ENCODE measurements at places on chromosomes 2 and 18.

DNA sequence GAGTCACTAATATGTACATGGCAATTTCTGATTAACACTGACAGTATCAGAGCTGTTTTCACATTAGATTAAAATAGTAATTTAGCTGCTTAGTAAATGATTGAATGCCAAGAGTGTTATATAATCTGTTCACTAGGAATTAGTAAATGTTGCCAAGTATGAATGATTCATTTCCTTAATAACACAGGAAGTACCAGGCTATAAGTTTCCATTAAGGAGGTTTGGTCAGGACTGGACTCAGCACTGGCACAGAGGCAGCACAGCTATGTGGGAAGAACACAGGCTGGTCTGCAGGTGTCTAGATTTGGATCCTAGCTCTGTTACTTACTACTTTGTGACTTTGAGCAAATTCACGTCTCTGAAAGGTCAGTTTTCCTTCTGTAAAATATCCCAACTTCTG, 97.2 kb downstream of the TDRD15 start:
- H3K4me1 ChIP-seq, result no peaks in the 10 kb centered on the region
- no peak overlapping the region for H3K4me3 ChIP-seq
- no peaks in the 10 kb centered on the region for H3K36me3 ChIP-seq

DNA sequence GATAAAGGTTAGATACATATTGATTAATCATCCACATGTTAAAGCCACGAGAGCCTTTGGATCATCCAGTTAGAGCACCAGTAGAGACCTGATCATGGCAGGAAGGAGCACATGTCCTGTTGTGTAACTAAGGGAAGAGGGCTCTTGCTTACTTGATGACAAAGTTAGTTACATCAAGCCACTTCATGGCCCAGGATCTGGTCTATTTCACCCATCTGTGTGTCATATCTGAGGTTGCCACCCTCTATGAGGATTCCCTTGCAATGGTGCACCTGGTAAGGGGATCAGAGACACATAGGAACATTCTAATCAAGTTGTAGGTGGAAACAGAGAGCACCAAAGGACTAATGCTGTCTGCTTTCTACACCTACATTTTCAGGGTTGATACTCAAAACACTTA, 6.7 kb downstream of the ANKAR start:
- peaks cover 2% of the 10 kb centered on the region for H3K36me3 ChIP-seq
- DNase-seq, result no peak
- no peaks in the 10 kb centered on the region for H3K27me3 ChIP-seq
- H3K4me3 ChIP-seq, result no peak overlapping the region
- H3K4me1 ChIP-seq, result 0 out of 2 replicates have a peak, but pooled peaks cover 3% of the 10 kb centered on the region
- H3K27ac ChIP-seq, result no peak overlapping the region

- H3K27me3 ChIP-seq, result no peaks in the 10 kb centered on the region
- H3K36me3 ChIP-seq, result no peaks in the 10 kb centered on the region
- no peak overlapping the region for H3K27ac ChIP-seq
- no peak overlapping the region for H3K4me3 ChIP-seq
- DNase-seq, result no peak
Measured at GRCh38 chr2:85846411-85846810, 42.4 kb downstream of the ST3GAL5 start.

DNA sequence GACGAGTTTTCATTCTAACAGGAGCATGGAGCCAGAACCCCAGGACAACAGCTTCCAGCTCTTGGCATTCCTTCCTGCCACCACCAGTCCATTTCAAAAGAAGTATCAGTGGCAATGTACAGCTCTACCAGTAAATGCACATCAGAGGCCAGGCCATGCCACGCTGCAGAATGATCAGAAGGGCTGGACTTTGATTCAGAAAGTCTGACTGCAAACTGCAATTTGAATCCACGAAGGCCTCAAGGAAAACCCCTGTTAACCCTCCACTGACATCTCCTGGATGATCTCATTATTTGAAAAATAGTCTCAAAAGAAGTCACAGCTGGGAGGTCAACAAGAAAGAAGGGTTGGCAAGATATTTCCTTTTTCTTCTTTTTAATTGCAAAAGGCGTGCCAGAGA, 119.2 kb downstream of the MYO5B start:
- peaks cover 9% of the 10 kb centered on the region for H3K4me1 ChIP-seq
- H3K27ac ChIP-seq, result no peak overlapping the region

DNA sequence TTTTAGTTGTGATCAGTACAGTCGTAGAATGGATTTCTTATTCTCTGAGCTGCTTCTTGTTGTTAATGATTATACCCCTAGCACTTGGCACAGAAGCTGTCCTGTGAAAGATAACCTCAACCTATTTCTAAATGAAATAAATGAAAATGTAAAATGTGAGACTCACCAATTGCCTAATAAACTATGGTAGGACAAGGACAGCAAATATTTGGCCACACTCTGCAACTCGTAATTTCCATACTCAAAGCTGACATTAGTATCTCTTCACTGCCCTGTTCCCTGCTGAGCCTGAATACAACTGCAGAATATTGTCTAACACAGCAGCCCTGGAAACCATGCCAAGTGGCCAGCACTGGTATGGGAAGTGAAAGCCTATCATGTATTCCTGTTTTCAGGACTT, 34.5 kb downstream of the TMEM182 start:
- H3K4me3 ChIP-seq, result no peak overlapping the region
- no peaks in the 10 kb centered on the region for H3K27me3 ChIP-seq
- no peak overlapping the region for H3K27ac ChIP-seq
- no peak for DNase-seq
- H3K4me1 ChIP-seq, result 0 out of 2 replicates have a peak, but pooled peaks cover 3% of the 10 kb centered on the region

DNA sequence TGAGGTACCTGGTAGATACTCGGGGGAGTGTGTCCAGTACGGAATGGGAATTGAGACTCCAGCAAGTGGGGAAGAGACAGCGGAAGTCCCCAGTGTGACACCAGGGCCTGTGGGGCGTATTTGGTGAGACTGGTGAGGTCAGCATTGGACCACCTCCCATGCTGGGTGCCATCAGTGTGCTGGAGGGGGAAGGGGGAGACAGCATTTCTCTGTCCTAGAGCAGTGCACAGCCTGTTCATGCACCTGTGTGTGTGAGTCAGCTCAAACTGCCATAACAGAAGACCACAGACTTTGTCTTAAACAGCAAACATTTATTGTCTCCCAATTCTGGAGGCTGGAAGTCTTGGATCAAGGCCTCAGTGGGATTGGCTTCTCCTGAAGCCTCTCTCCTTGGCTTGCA, 301.8 kb downstream of the GBX2 start:
- H3K4me3 ChIP-seq, result no peak overlapping the region
- no peaks in the 10 kb centered on the region for H3K36me3 ChIP-seq
- DNase-seq, result no peak
- H3K27ac ChIP-seq, result 0 out of 2 replicates have a peak overlapping the region, but pooled peaks have one; percentile 52

DNA sequence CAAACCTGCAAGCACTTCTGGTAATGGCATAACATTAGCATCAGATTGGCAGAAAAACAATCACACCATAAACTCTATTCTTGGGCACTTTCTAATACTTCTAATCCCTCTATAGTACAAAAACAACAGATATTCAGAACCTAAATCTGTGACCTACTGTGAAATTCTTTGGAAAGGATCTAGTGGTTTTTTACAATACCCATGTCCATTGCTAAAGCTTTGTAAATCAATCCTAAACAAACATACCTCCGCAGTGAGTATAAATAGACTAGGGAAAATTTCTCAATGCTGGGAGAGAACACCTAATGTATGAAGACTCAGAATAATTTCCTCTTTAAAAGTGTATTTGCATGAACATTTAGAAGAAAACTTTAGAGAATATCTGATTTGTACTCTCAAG, 1098.5 kb upstream of the DDX18 start:
- no peak overlapping the region for H3K4me3 ChIP-seq
- no peaks in the 10 kb centered on the region for H3K27me3 ChIP-seq
- no peaks in the 10 kb centered on the region for H3K36me3 ChIP-seq
- no peaks in the 10 kb centered on the region for H3K4me1 ChIP-seq
- H3K27ac ChIP-seq, result no peak overlapping the region

DNA sequence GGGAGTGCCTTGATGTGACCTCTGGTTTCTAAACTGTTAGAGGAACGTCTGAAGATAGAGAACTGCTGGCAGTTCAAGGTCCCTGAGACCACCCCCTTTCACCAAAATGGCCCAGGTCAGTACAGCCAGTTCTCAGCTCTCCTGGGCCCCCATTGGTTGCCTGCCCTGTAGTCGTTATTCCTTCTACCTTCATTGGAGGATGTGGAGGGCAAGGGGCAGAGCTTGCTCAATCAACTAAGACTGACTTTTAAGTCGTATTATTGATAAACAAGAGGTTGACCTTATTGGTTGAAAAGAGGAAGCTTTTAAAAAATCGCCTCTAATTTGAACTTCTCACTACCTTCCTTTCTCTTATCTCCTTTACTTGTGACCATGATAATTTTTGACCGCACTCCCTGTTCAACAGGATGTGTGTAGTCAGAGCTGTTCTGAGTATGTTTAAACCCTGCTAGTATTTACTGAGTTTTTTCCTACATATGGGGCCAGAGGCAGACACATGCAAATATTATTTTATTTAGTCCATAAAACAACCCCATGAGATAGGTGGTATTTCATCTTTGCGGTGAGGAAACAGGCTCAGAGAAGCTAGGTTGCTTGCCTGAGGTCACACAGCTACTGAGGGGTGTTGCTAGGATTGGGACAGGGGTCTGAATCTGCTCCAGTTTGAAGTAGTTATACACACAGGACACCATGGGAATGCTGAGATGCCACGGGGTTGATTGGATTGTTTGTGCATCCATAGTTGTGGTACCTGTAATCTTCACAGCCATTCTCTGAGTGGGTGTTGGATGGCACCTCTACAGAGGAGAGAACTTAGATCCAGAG, 65.9 kb downstream of the TMEM247 start:
- peaks cover 3% of the 10 kb centered on the region for H3K4me1 ChIP-seq
- no peaks in the 10 kb centered on the region for H3K36me3 ChIP-seq
- no peak for DNase-seq

GRCh38 chr18:31506024-31506742, 8.2 kb downstream of the DSG2 start:
- no peaks in the 10 kb centered on the region for H3K27me3 ChIP-seq
- no peaks in the 10 kb centered on the region for H3K36me3 ChIP-seq
- no peak for DNase-seq
- no peak overlapping the region for H3K27ac ChIP-seq
- no peak overlapping the region for H3K4me3 ChIP-seq
- peaks cover 4% of the 10 kb centered on the region for H3K4me1 ChIP-seq

DNA sequence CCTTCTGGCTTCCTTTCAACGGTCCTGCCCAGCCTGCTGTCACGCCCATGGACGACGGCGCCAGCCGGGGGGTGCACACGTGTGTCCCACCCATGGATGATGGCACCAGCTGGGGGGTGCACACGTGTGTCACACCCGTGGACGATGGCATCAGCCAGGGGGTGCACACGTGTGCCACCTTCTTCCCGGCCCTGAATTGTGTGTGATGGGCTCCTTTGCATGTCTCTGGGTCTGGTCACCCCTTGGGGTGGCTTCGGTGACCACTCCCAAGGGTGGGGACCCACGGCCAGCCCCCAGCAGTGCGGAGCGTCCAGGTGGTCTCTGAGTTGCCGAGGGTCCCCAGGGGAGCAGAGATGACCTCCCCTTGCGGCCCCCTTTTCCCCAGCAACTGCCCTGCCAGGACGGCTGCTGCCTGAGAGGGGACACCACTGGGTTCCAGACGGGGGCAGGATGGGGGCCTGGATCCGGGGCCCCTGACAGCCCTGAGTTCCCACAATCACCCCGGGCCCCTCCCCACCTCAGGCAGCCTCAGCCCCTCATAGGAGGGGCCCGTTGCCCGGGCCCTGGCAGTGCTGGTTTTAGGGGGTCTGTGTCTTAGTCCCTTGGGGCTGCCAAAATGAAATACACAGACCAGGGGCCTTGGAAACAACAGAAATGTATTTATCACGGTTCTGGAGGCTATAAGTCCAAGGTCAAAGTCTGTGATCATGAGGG, 9.4 kb downstream of the NEU4 start:
- no peaks in the 10 kb centered on the region for H3K27me3 ChIP-seq
- H3K27ac ChIP-seq, result no peak overlapping the region
- no peak overlapping the region for H3K4me3 ChIP-seq
- H3K4me1 ChIP-seq, result no peaks in the 10 kb centered on the region

GRCh38 chr2:81835321-81836000, 1530.9 kb upstream of the LRRTM1 start:
- no peaks in the 10 kb centered on the region for H3K36me3 ChIP-seq
- no peak overlapping the region for H3K4me3 ChIP-seq
- no peak for DNase-seq

- H3K27ac ChIP-seq, result no peak overlapping the region
- H3K36me3 ChIP-seq, result no peaks in the 10 kb centered on the region
- H3K4me3 ChIP-seq, result no peak overlapping the region
- peaks cover 8% of the 10 kb centered on the region for H3K4me1 ChIP-seq
- no peaks in the 10 kb centered on the region for H3K27me3 ChIP-seq
Measured at GRCh38 chr2:23691565-23691964, 235.4 kb downstream of the ATAD2B start.
